ENCODE measurements at places on chromosomes 5 and 9.

DNA sequence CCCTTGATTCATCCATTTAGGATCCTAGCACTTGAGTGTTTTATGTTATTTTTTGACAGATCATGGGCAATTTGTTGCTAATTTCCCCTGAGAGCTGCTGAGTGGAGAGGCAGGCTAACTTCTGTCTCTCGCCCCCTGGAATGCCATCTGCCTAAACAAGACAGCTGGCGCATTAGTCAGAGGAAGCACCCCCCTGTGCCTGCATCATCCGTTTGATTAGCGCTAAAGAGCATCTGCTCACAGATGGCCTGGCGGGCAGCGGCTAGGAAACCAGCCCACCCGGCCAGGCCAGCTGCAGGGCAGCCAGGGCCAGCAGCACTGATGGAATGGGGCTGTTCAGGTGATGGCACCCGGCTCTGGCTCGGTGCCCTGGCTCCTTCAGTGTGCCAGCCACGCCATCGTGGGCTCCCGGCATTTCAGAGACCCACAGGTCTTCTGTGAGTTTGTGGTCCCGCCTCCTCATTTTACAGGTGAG lies 22.9 kb upstream of the ASS1 start:
- DNase-seq: no peak

GRCh38 chr9:130901498-130902203 lies 5.0 kb upstream of the QRFP start:
- DNase-seq: no peak

- DNase-seq: peak; percentile 21
Observed at GRCh38 chr9:20209391-20210340, 412.6 kb downstream of the MLLT3 start.

GRCh38 chr5:12073426-12073825 lies 169.2 kb upstream of the CTNND2 start:
- DNase-seq: no peak

GRCh38 chr5:177428574-177429217 lies 2.2 kb downstream of the GRK6 start:
- DNase-seq: no peak

- no peak for DNase-seq
Observed at GRCh38 chr9:3954331-3955304, 345.2 kb downstream of the GLIS3 start.

GRCh38 chr9:114433720-114434255 lies 46.0 kb upstream of the AKNA start:
- DNase-seq: no peak

DNA sequence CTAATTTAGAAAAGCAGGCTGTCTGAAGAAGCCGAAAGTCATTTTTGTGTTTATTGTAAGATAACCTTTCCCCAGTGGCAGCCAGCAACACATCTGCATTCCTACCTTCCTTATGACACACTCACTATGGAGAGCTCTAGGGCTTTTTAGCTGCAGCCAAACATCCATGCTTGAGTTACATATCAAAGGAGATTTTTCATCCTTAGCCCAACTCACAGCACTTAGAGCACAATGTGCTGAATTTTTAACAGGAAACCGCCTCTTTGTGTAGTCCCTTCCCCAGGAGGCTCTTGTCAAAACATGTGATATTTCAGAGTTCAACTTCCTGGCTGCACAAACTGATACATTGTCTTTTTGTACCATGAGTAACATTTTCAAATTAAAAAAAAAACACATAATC lies 379.2 kb downstream of the CTNND2 start:
- no peak for DNase-seq

- no peak for DNase-seq
Observed at GRCh38 chr5:54518818-54519508, 1.4 kb downstream of the SNX18 start.

DNA sequence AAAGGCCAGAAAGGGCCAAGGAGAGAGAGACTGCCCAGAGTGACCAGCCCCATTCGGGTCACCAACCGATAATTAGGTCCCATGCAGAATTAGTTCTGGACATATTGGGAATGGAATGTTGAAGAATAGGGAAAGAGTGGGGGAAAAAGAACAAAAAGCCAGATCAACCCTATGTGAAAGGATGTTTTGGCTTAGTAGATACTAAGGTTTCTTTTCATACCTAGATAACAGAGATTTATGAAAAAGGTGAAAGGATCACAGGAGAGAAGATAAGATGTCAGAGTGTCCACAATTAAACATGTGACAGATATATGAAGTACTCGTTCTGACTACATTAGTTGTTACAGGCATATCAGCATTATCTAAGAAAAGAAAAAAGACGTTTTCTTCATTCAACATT lies 52.1 kb downstream of the MARCHF3 start:
- DNase-seq: no peak

- no peak for DNase-seq
Observed at GRCh38 chr5:127942246-127943060, 141.1 kb upstream of the SLC12A2 start.

DNA sequence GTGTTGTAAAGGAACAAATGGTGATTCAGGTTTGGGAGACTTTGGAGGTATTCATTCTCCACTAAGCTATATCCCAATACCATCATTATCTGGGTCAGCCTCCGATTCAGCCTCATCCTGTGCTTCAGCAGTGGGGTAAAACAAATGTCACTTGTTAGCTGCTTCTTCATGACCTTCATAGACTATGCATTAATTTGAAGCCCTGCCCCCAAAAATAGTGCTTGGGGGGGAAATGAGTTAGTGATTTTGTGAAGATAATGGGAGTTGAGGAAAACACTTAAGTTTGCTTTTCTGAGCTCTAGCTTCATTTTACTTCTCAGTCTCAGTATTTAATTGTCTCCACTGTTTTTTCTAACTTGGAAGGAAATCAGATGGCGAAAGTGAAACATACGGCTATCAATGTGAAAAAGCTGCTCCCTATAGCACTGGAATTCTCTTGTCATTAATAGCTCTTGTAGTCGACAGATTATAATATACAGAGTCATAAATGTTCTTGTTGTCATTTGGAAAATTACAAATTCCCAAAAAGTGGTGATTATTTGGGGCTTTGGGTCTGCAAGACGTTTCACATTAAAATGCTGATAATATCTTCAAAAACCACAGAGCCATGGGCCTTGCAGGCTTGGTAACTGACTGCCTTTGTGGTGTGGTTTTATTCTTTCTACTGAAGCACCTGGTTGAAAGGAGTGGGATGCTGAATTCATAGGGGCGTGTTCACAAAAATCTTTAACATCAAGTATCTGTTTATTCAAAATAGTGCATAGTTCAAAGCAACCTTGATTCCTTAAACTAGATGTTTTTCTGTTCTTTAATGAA lies 40.0 kb downstream of the PIK3R1 start:
- no peak for DNase-seq

Measured in stimulated activated CD4-positive, alpha-beta T cell treated with anti-CD3 and anti-CD28 coated beads, Interleukin-2, amount 100 ng/mL, for 4 hours (primary cell).